ENCODE measurements at places on chromosomes 5 and 9.

- no peak for DNase-seq
These were observed 16.1 kb downstream of the B4GALT1 start for GRCh38 chr9:33151007-33151557.

GRCh38 chr5:116646611-116647289 lies 72.1 kb upstream of the SEMA6A start:
- DNase-seq: no peak

DNA sequence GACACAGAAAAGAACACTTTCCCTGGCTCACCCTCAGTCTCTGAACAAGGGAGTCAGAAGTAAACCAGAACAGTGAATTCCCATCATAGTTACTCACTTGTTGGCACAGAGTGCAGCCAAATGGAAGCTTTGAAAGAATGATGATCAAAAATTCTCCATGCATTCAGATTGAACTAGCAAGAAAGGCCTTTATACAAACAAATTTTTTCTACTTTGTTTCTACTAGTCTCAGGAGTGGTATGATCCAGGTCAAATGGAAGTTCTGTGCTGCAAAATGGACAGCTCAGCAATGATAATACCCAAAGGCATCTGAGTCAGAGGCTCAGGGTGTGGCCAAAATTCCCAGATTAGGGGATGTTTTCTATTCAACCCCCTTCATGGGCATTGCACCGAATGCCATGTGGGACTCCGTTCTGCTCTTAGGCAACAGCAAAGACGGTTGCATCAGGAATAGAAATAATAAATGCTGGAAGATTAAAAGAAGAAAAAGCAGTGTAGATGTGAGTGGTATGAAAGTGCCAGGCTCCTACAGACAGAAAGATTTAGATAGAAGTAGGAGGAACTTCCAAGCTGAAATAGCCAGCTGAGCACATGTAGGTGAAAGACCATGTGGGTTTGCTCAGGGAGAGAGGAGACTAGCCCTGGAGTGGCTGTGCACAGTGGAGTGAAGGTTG lies 24.0 kb upstream of the ASPN start:
- no peak for DNase-seq

- DNase-seq: no peak
These were observed 39.6 kb upstream of the SAP30L start for GRCh38 chr5:154406231-154406630.
